ENCODE measurements at places on chromosomes 1 and 21.

DNA sequence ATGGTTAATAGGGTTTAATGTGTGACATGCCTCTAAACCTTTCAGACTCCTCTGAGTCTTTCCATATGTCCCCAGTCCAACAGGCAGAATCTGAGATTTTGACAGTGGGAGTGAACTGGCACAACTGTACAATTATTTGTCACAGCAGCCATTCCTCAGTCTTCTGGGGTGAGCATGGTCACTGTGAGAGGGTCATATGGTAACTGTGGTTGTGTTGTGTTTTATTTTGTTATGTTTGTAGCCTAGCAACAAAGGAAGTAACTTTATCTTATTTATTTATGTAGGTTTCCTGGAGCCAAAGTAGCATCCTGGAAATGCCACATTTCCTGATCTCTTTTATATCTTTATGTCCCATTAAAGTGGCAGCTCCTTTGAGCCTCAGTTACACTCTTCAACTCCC, 1067.9 kb downstream of the TTLL7 start:
- DNase-seq, result peak; percentile 61

GRCh38 chr1:3515272-3515671, 60.8 kb downstream of the ARHGEF16 start:
- no peak for DNase-seq

- no peak for DNase-seq
Observed at GRCh38 chr1:1629430-1630190, 2.4 kb upstream of the MMP23B start.

DNA sequence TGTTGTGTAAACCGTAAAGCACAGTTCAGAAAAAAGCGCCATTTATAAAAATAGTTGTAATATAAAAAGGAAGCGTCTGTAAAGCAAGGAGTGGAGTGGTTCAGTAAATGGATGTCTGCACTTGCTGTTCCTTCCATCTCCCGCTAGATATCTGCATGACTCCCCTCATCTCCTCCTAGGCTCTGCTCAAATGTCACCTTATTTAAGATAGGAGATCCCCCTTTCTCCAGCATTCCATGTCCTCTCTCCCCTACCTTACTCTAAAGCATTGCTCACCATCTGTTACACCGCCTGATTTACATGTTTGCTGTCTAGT, 745 bp downstream of the MUL1 start:
- DNase-seq, result no peak

DNA sequence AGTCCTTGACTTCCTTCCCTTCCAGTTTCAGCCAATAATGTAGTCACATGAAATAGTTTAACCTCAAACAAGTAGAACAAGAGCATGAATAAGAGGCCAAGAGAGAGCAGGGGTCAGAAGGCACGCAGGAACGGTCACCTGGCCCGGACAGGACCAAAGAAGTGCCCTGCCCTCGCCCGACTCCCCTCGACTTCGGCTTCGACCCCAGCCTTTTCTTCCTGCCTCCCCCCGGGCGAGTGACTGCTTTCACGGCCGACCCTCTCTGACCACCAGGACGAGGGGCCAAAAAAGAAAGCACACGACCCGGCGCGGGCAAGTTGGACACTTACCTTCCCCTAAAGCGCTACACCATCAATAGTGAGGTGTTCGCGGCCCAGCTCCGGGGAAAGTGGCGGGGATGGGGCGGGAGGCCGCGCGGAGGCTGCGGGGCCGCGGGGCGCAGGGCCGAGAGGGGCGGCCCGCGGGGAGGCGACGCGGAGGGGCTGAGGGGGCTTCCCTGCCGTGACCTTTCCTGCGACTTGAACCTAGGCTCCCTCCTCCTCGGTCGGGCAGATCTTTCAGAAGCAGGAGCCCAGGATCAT, 519 bp downstream of the RERE start:
- DNase-seq, result peak; percentile 44

- DNase-seq, result peak; percentile 27
Observed at GRCh38 chr1:5509664-5510452, 482.4 kb downstream of the NPHP4 start.

- no peak for DNase-seq
Observed at GRCh38 chr1:208300084-208300770, 56.0 kb upstream of the PLXNA2 start.

DNA sequence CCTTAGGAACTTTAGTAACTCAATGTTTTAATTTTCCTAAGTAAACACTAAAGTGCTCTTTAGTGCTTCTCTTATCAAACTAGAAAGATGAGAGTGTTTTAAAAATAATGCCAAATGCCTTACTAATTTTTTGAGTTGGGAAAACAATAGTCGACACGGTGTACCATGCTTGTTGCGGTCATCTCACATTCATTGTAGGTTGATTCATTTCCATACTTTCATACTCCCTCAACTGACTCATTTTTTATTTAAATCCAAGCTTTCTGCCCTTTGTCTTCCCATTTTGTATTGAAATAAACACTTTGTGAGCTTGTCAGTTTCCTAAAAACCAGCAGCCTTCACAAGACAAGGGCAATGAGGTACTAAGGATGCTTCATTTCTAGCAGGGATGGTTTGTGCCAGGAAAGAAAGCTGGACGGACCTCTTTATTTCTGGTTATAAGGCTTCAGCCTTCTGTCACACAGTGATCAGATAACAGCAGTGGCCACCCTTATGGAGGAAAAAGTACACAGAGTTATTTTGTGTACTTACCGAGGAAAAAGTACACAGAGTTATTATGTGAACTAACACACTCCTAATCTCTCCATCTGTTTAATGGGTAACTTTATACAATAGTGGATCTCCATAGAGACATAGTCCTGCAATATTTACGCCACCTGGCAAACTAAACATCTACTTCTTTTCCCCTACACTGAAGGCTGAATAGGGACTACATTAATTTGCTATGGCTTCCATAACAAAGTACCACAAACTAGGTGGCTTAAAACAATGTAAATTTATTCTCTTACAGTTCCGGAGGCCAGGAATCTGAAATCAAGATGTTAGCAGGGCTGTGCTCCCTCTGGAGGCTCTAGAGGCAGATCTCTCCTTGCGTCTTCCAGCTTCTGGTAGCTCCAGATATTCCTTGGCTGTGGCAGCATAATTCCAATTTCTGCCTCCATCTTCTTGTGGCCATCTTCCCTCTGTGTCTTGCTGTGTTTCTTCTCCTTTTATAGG, 13.0 kb upstream of the CCDC190 start:
- DNase-seq, result peak; percentile 94

DNA sequence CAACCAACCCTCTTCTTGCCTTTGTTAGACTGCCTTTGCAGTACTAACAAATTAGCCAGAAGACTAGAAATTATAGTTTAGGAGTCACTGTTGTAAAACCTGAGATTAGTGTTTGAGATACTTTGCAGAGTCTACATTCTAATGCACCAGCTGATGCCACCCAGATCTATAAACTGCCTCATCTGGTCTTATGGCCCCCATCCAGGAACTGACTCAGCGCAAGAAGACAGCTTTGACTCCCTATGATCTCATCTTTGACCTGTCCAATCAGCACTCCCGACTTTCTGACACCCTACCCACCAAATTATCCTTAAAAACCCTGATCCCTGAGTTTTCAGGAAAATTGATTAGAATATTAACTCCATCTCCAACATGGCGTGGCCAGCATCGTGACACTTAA, 334.6 kb downstream of the RGS7 start:
- DNase-seq, result peak; percentile 75

DNA sequence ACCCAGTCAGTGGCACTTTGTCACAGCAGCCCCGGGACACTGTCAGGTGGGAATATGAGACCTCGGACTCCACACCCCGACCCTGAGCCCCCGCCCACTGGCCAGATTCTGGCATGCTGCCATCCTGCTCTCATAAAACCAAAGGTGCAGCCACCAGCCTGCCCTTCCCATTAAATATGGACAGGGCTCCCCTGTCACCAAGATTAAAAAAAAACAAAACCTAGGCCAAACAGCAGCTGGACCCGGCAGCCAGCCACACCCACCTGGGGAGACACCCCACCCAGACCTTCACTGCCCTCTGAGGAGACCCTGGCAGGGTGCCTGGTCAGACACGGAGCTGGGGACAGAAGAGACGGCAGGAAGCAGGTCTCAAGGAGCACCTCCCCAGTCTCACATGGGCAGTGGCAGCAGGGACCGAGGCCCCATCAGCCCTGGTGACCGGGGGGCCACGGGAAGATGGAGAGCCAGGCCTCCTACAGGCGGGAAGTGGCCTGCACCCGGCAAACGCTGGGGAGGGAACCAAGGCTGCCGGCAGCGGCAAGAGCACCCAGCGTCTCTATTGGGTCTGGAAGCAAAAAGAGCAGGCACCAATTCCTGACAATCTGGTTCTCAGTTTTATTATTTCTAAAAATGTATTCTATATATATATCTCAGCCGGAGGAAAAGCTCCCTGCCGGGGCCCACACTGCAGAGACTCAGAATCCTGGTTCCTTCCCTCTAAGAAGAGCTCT, 61.9 kb downstream of the ACOT7 start:
- DNase-seq, result no peak

- peak; percentile 69 for DNase-seq
Observed at GRCh38 chr1:166902279-166902678, 26.2 kb upstream of the TADA1 start.

- DNase-seq, result peak; percentile 100
Observed at GRCh38 chr1:62436466-62437272, at the start of gene USP1. Gene USP1 (plus strand): TSS chr1:62437049. CDS start chr1:62439868, 2,819 bp downstream.

DNA sequence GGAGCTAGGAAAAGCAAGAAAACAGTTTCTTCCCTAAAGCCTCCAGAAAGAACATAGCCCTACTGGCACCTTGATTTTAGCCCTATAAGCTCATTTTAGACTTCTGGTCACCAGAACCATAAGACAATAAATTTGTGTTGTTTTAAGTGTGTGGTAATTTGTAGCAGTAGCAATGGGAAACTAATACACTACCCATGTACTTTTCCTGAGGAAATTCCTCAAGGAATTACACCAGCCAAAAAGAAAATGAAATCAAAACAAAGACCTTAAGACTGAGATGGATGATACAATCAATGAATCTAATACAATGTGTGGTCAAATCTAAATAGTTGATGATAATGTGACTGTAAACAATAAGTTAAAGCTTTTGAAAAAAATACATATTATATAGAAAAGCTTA, 11.8 kb downstream of the VAMP4 start:
- DNase-seq, result no peak

- peak; percentile 80 for DNase-seq
Observed at GRCh38 chr1:34639701-34640100, 115.1 kb upstream of the GJB5 start.

GRCh38 chr1:2583331-2583791, 3.2 kb upstream of the PRXL2B start:
- DNase-seq, result no peak

GRCh38 chr1:58978096-58978495, 194.2 kb upstream of the JUN start:
- no peak for DNase-seq

DNA sequence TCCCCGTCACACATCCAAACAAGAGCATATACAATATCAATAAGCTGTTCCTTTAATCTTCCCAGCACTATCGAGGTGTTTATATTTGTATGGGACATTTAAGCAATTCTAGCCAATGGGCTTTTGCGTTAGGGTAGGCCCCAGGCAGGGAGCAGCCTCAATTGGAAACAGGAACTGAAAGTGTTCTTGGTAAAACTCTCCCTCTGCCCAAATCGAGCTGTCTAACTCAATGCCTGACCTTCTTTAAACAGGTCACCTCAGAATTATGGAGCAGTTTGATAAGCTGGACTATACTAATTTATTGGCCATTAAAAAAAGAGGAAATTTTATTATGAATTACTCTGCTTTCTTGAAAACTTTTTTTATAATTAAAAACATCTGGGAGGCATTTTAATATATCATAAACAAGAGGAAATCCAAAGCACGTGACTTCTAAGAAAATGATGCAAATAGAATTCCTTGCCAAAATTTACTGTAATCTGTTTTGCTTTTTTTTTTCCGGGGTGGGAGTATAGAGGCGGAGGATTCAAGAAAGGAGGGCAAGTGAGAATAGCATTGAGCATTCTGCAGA, 498.1 kb downstream of the LMO4 start:
- DNase-seq, result peak; percentile 41

- DNase-seq, result no peak
Observed at GRCh38 chr1:162370161-162370560, 6.5 kb downstream of the SPATA46 start.

GRCh38 chr1:44355582-44356305, 687 bp upstream of the ERI3 start:
- DNase-seq, result no peak

GRCh38 chr1:176046926-176047325, 160.2 kb downstream of the COP1 start:
- DNase-seq, result no peak

GRCh38 chr1:210400043-210400840, 71.5 kb downstream of the HHAT start:
- DNase-seq, result peak; percentile 79

DNA sequence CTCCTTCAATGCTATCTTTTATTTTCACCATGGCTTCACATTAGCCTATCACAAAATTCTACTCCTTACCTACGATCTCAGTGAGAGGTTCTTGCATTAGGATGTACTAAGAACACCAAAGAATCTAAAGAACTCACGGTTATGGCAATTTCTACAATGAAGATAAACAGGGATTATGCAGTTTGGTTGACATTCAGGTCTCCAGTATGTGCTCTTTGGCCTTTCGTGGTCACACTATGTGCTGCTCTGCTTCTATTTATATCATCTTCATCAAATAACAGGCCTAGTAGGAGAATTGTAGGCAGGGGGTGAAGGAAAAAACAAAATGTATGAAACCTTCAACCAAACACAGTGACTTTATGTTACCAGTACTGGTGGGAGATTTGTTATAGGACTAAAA, 194.0 kb upstream of the SAMSN1 start:
- no peak for DNase-seq

- no peak for DNase-seq
Observed at GRCh38 chr21:45073301-45074047, 906 bp upstream of the ADARB1 start.

DNA sequence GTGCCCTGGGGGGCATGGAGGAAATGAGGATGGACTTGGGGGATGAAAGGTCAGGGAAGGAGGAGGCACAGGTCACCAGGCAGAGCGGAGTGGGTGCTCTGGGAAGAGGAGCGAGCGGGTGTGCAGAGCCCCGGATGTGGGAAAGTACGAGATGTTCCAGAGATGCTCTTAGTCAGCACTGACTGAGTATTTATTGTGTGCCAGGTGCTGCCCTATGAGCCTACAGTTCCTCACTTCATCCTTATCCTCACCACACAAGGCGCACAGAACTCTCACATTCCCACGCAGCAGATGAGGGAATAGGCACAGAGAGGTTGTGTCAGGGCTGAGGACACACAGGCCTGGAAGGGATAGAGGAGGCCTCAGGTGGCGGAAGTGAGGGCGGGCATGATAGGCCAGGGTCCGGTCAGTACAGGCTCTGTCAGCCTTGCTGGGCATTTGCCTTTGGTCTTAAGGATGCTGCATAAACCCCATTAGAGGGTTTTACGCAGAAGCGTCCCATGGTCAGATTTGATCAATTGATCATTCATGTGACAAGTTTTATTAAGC, 77.3 kb downstream of the ARHGEF10L start:
- no peak for DNase-seq
